GM12864 (cell line): ENCODE measurements at places on chromosomes 2 and 18.

GRCh38 chr18:27887287-27887686 lies 289.6 kb downstream of the CDH2 start:
- no peak for DNase-seq

DNA sequence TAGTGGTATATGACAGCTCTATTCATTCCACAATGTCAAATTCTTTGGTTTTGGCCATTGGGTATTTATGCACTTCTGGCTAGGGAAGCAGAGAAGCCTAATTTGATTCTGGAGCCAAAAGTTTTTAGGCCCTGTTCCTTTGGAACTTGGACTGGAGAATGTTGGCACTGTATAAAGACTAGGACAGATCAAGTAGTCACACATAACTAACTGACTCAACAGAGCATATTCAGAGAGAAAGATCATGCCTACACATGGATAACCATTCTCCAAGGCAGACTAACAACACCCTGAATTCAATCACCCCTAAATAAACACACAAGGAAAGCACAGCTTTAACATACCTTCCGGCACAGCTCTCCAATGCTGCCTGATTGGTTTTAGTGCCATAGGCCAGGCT lies 62.9 kb downstream of the ARHGAP15 start:
- DNase-seq = no peak

DNA sequence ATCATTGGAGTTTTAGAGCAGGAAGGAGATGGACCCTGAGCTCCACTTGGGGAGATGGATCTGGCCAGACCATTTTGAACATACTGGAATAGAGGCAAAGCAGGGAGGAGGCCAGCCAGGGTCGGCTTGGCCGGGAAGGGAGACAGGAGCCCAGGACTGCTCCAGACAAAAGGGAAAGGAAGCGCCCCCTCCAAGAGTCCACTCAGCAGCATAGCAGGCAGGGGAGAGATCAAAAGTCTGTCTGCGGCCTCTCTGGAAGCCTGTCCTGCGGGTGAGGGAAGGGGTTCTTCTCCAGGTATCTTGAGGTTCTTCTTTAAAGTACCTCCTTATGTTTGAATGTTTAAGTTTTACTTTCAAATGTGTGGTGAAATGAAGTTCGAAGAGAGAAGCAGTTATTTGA lies 126.1 kb downstream of the GBX2 start:
- no peak for DNase-seq

GRCh38 chr18:25843791-25844190 lies 246.6 kb downstream of the SS18 start:
- DNase-seq = no peak

DNA sequence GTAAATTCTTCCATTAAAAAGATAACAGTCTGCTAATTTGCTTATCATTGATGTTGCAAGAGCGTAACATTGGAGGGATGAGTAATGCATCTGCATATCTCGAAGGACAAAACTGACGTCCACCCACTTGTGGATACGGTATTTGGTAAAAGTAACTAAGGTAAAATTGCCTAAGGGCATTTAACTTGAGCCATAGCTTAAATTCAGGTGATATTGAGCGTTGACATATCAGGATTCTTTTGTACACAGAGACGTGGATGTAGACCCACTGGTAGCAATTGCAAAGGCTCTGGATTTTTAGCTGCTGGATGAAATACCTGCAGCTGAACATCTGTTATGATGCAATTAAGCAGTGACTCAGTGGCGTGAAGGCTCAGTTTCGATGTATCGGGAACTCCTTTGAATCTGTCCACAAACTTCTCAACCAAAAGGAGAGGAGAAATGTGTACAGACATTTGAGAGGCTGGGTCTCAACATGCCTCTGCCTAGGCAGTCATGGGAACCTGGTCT lies 119.3 kb downstream of the SPTBN1 start:
- DNase-seq = no peak

- DNase-seq = no peak
Observed at GRCh38 chr2:215188078-215188477, 49.7 kb upstream of the ABCA12 start.

DNA sequence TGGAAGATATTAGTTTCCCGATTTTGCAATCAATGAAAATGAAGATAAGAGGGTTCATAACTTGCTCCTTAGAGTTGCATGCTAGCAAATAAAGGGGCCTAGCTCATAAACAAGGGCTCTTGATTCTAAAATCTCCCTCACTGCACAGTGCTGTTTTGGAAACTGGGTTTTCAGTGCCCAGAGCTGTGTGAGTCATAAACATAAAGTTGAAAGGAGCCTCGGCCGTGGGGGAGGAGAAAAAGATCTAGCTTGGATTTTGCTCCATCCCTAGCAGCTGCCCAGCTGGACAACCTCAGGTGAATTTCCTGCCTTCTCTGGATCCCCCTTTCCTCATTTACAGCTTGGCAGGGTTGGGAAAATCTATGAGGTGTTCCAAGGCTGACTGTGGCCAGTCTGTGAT lies 42.5 kb downstream of the LYPD1 start:
- DNase-seq = no peak

GRCh38 chr18:3440341-3440740 lies 9.6 kb upstream of the TGIF1 start:
- no peak for DNase-seq

DNA sequence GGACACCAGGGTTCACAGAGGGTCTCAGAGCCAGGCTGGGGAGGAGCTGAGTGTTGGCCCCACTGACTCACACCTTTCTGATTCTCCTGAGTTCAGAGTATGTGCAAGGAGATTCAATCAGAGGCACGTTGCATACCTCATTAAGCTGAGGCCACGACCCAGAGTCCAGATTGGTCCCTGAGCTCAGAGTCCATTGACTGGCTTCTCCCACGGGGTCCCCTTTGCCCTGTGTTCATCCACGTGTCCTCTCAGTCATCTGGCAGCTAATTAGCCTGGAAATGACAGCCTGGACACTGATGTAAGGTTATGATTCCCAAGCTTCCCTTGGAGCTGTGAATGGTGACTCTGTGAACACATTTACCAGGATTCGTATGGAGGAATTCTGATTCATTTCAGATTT lies 267.2 kb downstream of the SH3BP4 start:
- DNase-seq = no peak
